ENCODE measurements at places on chromosomes 3 and 15.

- no peak for DNase-seq
Observed at GRCh38 chr15:59315914-59316451, 56.7 kb downstream of the MYO1E start.

DNA sequence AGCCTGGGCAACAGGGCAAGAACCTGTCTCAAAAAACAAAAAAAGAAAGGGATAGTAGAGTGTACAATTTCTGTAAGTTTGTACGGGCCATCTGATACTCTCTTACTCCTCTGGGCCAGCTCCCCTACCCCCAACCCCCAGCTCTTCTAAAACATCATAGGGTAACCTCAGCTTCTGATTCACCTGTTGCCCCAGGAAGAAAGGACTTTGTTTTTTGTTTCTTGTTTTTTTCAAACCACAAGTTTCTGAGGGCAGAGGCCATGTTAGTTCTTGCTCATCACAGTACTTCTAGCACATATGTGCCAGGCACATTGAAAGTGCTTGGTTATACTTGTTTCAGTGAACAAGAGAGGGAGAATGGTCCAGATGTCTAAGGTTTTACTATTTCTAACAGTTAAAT is 20.2 kb downstream of the ATOSA start:
- DNase-seq = no peak

DNA sequence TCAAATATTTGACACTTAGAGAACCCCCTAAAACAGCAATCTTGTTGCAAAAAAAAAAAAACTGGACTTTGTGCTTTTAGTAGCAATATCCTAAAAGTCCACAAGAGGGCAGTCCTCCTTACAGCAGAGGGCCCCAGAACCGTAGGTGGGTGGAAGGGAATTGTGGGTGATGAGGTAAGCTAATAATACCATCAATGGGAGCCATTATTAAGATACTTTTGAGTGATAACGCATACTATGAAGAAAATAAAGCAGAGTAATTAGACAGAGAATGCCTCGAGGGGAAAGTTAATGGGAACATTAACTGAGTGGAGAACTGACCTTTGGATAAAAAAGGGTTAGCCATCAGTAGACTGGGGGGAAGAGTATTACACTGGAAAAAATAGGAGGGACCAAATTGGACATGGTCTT is 229.9 kb downstream of the THRB start:
- DNase-seq = no peak

- DNase-seq = peak; percentile 97
Observed at GRCh38 chr3:179147873-179148615, at the start of gene PIK3CA. Gene PIK3CA, plus strand, starts transcription at chr3:179148357. Its CDS starts 50,469 bp downstream, at chr3:179198826.

DNA sequence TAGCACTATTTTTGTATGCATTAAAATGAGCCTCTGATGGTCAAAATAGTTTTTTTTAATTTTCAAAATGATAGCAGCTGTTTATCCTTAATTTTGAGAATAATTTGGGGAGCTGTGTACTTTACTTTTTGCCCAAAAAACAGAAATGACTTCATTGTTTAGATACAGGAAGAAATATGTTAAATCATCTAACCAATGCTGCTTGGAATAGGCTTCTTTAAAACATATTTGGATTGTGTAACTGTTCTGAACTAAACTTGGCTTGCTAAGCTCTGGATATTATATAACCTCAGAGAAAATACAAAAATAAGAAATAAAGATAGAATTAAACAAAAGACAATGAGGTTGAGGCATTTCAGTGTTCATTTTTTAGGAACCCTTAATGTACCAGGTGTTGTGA is 119.3 kb downstream of the SERPINI1 start:
- no peak for DNase-seq

DNA sequence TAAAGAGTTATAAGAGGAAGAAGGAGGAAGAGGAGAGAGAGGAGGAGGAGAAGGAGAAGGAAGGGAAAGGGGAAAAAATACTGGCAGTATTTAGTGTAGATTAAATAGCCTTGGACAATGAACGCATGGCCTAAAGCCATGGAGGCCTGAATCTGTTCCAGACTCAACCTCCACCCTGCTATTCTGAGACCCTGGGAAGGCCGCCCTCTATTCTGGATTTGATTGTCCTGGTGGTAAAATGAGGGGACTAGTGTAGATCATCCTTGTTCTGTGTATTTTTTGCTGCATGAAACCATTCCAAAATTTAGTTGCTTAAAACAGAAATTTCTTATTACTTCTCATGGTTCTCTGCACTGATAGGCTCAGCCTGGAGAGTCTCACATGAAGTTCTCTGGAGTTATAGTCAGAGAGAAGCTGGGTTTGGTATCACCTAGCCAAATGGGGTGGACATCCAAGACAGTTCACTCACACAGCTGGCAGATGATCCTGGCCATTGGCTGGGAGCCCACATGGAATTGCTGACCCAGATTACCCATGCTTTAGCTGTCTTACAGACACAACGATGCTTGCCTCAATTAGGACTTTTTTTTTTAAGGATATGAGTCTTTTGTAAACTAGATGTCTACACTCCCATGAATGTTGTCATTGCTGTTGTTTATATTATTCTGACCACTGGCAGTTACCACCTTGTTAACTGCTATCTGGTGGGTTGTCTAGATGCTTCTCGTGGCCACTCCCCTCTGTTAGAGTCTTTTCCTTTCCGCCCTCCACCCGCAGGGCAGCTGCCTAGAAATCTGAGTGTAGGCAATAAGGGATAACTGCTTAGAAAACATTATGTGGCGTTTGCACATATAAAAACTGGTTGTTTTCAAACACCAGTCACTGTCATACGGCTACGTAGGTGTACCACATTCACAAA is 149.9 kb downstream of the SST start:
- no peak for DNase-seq

DNA sequence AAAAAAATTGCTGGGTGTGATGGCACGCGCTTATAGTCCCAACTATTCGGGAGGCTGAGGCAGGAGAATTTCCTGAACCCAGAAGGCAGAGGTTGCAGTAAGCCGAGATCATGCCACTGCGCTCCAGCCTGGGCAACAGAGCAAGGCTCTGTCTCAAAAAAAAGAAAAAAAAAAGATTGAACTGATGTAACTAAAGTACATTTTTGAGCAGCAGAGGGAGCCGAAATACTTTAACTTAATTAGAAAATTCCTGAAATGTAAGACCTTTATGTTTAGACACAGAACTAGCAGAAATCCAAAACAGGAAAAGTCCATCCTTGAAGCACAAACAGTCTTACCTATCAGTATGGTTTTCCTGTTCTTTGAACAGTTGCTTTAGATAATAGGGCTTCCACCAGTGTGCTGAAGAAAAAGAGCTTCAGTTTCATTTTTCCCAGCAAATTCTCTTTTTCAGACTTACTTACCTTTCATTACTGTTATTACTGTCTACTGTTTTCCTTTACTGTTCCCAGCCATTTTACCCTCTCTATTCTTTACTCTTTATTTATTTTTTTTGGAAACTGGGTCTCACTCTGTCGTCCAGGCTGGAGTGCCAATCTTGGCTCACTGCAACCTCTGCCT is 33.4 kb upstream of the ZNF609 start:
- no peak for DNase-seq

- no peak for DNase-seq
Observed at GRCh38 chr15:67550522-67550921, 8.0 kb downstream of the MAP2K5 start.

- DNase-seq = no peak
Observed at GRCh38 chr3:159800434-159801155, 188.0 kb upstream of the IL12A start.

- no peak for DNase-seq
Observed at GRCh38 chr15:27820232-27820631, 278.9 kb downstream of the OCA2 start.

DNA sequence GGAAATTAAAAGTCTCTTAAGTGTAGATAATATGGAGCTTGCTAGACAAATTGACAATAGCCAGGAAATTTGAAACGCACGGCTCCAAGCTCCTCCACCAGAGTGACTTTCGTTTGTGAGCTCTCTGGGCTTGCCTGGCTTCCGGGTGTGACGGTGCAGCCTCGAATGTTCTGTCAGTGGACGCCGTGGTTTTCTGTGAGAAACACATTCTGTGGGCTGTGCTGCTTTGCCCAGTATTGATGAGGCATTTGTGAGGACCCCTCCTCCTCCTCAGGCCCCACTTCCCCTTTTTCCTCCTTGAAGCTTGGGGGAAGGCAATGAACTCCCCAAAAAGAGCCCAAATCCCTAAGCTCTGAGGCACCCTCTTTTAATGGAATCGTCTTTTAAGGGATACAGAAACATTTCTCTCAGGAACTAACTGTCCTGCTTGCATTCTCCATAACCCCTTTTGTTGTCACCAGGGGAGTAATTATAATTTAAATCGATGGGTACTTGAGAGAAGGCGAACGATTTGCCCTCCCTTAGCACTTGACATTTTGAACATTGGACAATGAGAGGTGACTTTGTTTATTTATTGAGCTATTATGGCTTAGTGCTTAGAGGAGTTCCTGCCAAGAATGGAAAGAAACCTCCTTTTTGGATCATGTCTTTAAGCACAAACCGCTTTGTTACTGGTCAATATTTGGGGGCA is 40.8 kb downstream of the POLR2M start:
- DNase-seq = no peak

DNA sequence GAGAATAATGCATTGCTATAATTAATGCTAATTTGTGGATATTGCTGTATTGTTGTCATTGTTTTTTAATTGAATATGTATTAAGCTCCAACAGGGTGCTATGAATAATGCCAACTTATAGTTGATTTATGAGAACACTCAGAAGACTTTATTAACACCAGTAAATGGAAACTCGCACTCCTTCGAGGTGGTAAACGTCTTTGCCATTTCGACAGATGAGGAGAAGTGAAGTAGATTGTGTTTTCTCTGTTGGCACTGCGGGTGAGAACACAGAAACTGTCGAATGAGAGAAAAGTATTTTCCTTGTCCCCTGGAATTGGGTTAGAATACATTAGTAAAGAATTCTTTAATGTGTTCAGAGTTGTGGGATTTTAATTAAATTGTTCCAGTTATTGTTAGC is 354.5 kb downstream of the LPP start:
- no peak for DNase-seq

DNA sequence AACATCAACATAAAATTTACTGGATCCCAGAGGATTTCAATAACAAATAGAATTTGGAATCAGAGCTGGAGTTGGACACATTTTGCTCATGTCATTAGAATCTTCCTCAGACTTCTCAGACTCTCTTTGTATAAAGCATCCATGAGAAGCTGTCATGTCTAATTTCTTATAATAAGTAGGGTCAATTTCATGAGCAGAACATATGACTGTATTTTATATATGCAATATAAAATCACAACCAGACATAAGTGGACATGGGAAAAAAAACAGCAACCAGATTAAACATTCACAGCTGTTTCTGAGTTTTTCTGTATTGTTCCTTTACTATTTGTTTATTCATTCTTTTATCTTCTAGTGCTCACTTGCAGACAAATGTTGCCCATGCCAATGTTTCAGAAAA is 325.5 kb downstream of the RBMS3 start:
- no peak for DNase-seq

DNA sequence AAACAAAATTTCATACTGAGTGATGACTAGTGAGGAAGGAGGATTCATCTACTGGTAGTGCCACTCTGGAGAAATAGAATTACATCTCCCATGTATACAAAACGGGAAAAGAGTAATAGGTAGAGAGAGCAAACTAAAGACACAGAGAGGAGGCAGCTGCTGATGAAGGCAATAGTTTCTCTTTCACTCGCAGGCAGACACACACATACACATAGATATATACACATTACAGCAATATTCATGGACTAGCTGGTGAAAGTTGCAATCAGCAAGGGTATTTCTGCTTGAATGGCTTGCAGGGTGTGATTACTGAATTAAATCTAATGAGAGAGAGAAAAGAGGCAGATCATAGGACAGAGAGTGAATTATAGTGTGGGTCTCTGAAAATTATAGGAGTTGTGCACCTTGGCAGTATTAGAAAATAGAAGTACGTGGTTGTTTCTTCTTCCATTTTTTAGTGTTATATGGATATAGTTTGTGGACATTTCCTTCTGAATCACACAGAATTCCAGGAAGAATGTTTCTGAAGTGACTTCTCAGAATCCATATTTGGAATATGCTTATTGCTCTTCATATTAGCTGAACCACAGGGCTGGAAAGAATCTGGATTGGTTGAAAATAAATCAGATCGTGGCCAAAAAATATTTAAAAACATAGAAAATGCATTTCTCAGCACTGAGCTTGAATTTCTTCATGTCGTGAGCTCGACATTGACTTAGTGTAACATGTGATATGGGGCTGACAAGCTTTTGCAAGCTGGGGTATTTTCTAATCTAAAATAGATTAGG is 991.2 kb downstream of the TUSC7 start:
- DNase-seq = no peak

DNA sequence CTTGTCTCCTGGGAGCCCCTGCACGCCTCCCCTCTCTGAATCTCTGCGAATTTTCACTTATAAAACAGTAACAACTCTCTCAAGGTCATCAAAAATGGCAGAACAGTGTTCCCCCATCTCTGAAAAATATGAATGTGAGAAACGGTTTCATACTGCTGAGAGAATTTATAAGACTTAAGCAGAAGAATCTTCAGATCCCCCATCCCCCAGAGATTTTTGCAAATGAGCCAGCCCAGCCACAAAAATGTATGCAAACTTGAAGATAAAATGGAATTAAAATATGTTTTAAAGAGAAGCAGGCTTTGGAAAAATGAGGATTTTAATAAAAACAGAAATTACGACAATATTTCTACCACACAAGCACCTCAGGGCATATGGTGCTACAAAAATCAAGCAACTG is 173.0 kb downstream of the STT3B start:
- DNase-seq = no peak

- DNase-seq = no peak
Observed at GRCh38 chr15:101489237-101489598, 289 bp downstream of the PCSK6 start.

DNA sequence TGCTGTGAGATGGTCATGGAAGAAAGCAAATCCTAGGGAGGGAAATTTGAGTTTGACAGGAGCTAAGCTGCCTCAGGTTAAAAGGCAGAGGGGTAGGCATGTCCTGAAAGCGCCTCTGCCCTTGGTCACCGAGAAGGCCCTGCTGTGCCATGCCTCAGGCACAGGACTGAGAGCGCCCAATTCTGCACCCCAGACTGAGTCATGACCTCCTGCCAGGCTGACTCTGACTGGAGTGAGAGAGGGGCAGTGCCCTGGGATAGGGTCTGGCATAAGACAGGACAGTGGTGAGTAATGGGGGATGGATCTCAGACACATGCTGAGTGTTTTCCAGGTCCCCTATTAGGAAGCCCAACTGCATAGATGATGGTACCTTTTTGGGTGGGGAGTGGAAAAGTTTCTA is 44.4 kb downstream of the EPHB1 start:
- DNase-seq = no peak

GRCh38 chr3:45758871-45759270 is 37.5 kb downstream of the SLC6A20 start:
- DNase-seq = no peak

DNA sequence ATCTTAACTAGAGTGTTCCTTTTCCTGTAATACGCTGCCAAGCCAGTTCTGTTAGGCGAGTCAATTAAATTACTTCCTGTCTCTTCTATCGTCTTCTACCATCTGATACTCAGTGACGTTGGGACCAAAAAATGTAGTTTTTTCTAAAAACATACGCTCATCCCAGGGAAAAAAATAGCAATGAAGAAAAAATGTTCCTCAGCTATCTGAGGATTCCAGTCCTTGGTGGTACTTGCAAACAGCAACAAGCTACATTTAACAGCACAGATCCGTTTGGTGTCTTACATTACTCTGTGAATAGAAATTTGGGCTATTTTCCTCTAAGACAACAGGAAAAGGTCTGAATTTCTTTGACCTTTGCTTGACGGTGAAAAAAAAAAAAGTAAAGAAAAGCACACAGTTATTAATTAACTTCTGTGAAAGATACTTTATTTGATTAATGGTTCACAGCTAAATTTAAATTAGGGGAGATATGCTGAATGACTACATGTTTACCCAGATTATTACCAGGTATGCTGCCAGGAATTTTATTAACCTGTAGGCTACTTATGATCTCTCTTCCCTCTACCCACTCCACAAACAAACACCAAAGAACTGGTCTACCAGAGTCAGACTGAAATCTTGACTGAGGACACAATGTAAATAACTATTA is 254.4 kb upstream of the ZPLD1 start:
- no peak for DNase-seq

All from substantia nigra (tissue), 51 donors.